ENCODE measurements at places on chromosomes 16 and 17. TPM values are rescaled to one million over a fixed set of nuclear protein-coding genes. Genes with fewer than 3 reads are reported as not detected.
A peak's percentile ranks its signal among the peaks of the same experiment; 100 is the strongest.

CDRT15L2 gene
- not detected for polyA plus RNA-seq

RRAD gene
- 9.3 TPM for polyA plus RNA-seq

GRCh38 chr17:82864713-82865248, 25.0 kb upstream of the ZNF750 start:
- no peak for DNase-seq
- H3K4me3 ChIP-seq = no peak overlapping the region
- peak overlapping the region; percentile 92 for H3K27ac ChIP-seq
- H3K27me3 ChIP-seq = no peaks in the 10 kb centered on the region

DNA sequence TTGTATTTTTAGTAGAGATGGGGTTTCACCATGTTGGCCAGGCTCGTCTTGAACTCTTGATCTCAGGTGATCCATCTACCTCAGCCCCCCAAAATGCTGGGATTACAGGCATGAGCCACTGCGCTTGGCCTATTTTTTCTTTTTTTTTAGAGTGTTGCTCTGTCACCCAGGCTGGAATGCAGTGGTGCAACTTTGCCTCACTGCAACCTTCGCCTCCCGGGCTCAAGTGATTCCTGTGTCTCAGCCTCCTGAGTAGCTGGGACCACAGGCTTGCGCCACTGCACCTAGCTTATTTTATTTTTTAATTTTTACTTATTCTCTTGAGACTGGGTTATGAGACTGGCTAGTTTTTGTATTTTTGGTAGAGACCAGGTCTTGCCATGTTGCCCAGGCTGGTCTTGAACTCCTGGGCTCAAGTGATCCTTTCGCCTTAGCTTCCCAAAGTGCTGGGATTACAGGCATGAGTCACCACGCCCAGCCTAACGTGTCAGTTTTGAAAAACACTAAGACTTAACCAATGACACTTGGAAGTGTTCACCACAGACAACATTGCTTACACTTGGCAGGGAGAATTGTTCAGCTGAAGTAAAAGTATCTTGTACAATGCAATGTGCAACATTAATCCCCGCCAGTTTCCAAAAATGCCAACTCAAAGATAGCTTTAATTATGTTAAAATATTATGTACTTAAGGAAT, 26.9 kb downstream of the ATAD5 start:
- H3K27ac ChIP-seq = no peak overlapping the region
- H3K4me1 ChIP-seq = no peaks in the 10 kb centered on the region
- DNase-seq = no peak
